ENCODE measurements at places on chromosomes 5 and 9. TPM values are rescaled to one million over a fixed set of nuclear protein-coding genes. Genes with fewer than 3 reads are reported as not detected.

The GPR151 gene
- total RNA-seq, result not detected

The PALM2AKAP2 gene
- 2.2 TPM for total RNA-seq

The NEUROG1 gene
- total RNA-seq, result not detected

The CATSPER3 gene
- 0.81 TPM for total RNA-seq

The S100Z gene
- total RNA-seq, result 1.5 TPM

The BTF3 gene
- 913 TPM for total RNA-seq

The OLFML2A gene
- not detected for total RNA-seq

The SPATA9 gene
- not detected for total RNA-seq

The CARD9 gene
- 7.2 TPM for total RNA-seq

The PTCD2 gene
- 16.9 TPM for total RNA-seq

The UNC5A gene
- not detected for total RNA-seq

The GALNT10 gene
- 51.1 TPM for total RNA-seq

The HSD17B3 gene
- not detected for total RNA-seq

GRCh38 chr5:95591490-95591901 lies 28.4 kb upstream of the GPR150 start:
- DNase-seq, result no peak
- peaks cover 2% of the 10 kb centered on the region for H3K27me3 ChIP-seq
- H3K36me3 ChIP-seq, result peaks cover 5% of the 10 kb centered on the region
- H3K4me3 ChIP-seq, result no peak overlapping the region
- peaks cover 23% of the 10 kb centered on the region for H3K4me1 ChIP-seq

- H3K4me1 ChIP-seq, result peaks cover 10% of the 10 kb centered on the region
- no peak overlapping the region for H3K4me3 ChIP-seq
- peaks cover 2% of the 10 kb centered on the region for H3K27me3 ChIP-seq
These were observed 22.7 kb upstream of the PCA3 start for GRCh38 chr9:76741524-76741923.

DNA sequence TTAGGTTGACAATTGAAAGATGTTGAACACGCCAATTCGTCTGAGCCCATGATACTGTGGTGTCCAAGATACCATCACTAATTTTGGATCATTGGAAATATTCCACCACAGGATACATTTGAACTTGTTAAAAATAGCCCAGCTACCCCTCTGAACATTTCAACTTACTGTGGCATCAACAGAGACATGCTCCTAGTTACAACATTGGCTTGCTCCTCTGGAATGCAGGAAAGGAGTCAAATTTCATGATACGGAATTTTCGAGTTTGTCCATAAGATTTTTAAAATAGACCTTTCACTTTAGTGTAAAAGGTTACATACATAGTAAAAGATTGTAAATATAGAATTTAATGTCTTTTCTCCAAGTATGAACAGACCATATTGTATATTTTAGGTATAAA lies 12.8 kb downstream of the SEMA5A start:
- H3K27me3 ChIP-seq, result no peaks in the 10 kb centered on the region
- no peak for DNase-seq
- no peaks in the 10 kb centered on the region for H3K4me1 ChIP-seq
- no peak overlapping the region for H3K27ac ChIP-seq

DNA sequence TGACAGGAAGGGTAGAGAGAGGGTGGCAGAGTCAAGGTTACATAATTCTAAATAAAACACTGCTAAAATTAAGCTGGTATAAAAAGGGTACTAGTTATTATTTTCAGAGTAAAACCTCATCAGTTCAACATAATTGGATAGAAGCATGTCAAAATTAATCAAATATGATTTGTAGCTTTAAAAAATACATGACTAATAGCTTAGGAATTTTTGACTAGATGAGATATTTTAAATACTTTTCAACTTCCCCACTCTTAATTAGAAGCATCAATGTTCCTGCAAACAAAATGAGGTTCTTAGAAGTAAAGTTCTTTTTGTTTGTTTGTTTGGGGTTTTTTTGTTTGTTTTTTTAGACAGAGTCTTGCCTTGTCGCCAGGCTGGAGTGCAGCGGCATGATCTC lies 29.1 kb downstream of the HTR4 start:
- H3K27ac ChIP-seq, result no peak overlapping the region
- no peak overlapping the region for H3K4me3 ChIP-seq
- no peaks in the 10 kb centered on the region for H3K36me3 ChIP-seq
- peaks cover 20% of the 10 kb centered on the region for H3K4me1 ChIP-seq

DNA sequence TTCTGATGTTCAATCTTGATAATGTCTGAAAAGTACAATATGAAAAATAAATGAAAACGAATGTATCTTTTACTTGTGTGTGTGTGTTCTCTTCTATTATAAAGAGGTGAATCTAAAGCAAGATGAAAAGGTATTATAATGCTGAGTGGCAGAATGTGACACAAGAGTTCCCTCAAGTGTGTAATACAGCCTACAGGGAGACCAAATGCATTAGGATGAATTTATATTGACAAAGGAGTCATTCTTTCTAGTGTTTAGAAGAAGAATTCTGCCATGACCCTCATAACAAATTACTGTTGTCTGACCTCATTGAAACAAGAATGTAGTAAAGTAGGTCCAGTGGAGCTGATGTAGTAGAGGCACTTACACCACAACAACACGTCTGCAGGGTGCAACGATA lies 1119.0 kb upstream of the CDH10 start:
- no peaks in the 10 kb centered on the region for H3K27me3 ChIP-seq
- H3K36me3 ChIP-seq, result no peaks in the 10 kb centered on the region
- no peak overlapping the region for H3K4me3 ChIP-seq
- no peaks in the 10 kb centered on the region for H3K4me1 ChIP-seq
- DNase-seq, result no peak

- DNase-seq, result no peak
- H3K27me3 ChIP-seq, result no peaks in the 10 kb centered on the region
- H3K27ac ChIP-seq, result no peak overlapping the region
- H3K4me1 ChIP-seq, result no peaks in the 10 kb centered on the region
These were observed 100.3 kb downstream of the SLC1A3 start for GRCh38 chr5:36706662-36707061.

GRCh38 chr5:92508271-92508670 lies 1072.7 kb downstream of the NR2F1-AS1 start:
- no peak overlapping the region for H3K27ac ChIP-seq
- no peak for DNase-seq
- H3K27me3 ChIP-seq, result no peaks in the 10 kb centered on the region

GRCh38 chr9:96524045-96524444 lies 74.1 kb downstream of the HABP4 start:
- H3K36me3 ChIP-seq, result no peaks in the 10 kb centered on the region
- peaks cover 2% of the 10 kb centered on the region for H3K27me3 ChIP-seq
- peaks cover 9% of the 10 kb centered on the region for H3K4me1 ChIP-seq
- no peak for DNase-seq
- H3K4me3 ChIP-seq, result no peak overlapping the region

GRCh38 chr5:168833936-168834335 lies 254.8 kb upstream of the PANK3 start:
- no peak for DNase-seq
- H3K27me3 ChIP-seq, result peaks cover 10% of the 10 kb centered on the region
- H3K4me1 ChIP-seq, result peaks cover 15% of the 10 kb centered on the region
- H3K36me3 ChIP-seq, result no peaks in the 10 kb centered on the region
- H3K27ac ChIP-seq, result no peak overlapping the region

DNA sequence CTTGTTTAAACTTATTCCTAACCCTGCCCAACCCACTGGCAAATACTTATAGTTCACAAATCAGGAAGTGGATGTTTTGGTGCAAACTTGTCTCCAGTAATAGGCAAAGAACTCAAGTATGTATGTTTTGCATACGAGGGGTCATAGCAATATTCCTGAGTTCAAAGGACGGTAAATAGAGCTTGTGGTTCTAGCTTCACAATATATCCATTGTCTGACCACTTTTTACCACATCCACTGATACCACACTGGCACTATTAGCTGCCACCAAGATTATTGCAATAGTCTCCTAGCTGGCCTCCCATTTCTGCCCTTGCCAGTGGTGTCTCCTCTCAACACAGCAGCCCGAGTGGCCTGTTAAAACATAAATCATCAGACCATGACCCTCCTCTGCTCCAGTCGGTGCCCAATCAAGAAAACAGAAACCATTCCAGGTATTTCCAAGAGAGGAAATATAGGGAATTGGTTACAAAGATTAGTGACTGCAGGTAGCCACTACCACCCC lies 17.0 kb downstream of the GRXCR2 start:
- H3K4me1 ChIP-seq, result no peaks in the 10 kb centered on the region
- no peak overlapping the region for H3K4me3 ChIP-seq
- peaks cover 13% of the 10 kb centered on the region for H3K27me3 ChIP-seq

DNA sequence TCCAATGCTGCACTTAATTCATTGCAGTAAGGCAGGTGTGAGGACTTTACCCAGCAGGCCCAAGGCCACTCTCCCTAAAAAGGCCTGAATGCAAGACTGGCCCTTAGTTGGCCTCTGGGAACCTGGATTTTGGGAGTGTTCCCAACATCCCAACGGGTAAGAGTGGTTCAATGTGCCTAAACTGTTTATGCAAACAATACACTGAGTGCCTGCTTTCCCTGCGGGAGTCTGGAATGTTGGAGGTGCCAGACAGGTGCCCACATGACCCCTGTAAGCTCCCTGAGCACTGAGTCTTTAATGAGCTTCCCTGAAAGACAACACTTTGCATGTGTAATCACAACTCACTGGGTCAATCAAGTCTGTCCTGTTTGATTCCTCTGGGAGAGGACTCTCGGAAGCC lies 37.4 kb downstream of the NSUN2 start:
- H3K27me3 ChIP-seq, result no peaks in the 10 kb centered on the region
- no peak overlapping the region for H3K4me3 ChIP-seq
- H3K27ac ChIP-seq, result no peak overlapping the region
- DNase-seq, result no peak

GRCh38 chr9:36486933-36487481 lies 85.7 kb upstream of the MELK start:
- peak; percentile 28 for DNase-seq
- peak overlapping the region; percentile 88 for H3K4me3 ChIP-seq
- peaks cover 46% of the 10 kb centered on the region for H3K4me1 ChIP-seq
- peaks cover 8% of the 10 kb centered on the region for H3K36me3 ChIP-seq
- H3K27me3 ChIP-seq, result no peaks in the 10 kb centered on the region

DNA sequence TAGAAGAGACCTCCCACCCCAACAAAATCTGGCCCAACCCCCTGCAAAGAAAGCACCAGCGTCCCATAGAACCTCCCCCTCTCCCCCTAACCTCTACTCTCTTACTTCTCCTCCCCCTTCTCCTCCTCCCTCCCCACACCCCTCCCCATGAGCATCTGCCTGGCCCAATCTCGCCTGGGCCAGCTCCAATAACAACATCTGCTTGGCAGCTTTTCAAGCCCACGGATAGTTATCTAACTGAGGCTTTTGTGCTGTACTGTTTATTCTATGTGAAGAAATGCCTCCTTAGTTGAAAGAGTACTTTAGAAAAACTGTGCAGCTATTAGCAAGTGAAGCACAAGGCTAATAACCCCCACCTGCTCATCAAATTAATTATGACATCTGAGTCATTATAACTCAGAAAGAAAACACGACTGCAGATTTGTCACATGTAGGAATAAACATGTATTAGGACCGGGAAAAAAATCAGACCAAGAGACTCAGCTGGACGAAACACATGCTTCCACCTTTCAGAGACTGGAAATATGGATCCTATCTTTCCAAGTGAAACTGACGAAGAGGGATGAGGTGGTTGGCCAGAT lies 42.8 kb downstream of the NFIB start:
- peaks cover 19% of the 10 kb centered on the region for H3K27me3 ChIP-seq
- H3K4me1 ChIP-seq, result peaks cover 4% of the 10 kb centered on the region
- no peak overlapping the region for H3K4me3 ChIP-seq
- H3K36me3 ChIP-seq, result no peaks in the 10 kb centered on the region
- no peak for DNase-seq

DNA sequence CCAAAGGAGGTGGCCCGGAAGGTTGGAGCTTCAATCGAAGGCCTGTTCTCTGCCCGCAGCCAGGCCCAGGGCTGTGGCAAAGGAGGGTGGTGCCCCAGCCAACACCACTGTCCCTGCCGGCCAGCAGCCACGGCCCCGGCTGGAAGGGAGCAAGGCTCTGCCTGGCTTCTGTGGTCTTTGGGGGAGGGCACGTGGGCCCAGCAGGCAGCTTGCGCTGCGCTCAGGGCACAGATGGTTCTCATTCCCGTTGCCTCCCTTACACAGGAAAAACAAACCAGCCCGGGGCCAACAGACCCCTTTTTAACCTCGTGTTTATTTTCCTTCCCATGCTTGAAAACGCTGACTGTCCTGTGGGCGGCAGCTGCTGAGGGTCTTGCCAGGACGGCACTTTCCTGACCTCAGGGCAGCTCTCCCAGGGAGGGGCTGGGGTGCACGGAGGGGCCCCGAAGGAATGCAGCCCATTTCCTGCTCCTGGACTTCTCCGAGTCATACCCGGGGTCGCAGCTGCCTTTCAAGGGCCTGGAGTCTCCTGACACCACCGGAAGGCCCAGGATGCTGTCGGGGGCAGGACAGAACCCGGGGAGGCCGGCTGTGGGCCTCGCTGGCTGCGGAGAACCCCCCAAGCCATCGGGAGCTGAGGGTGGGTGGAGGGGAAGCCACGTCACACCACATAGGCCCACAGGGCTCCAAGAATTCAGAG lies 1.1 kb upstream of the GPSM1 start:
- no peaks in the 10 kb centered on the region for H3K36me3 ChIP-seq
- peaks cover 3% of the 10 kb centered on the region for H3K27me3 ChIP-seq
- H3K27ac ChIP-seq, result no peak overlapping the region

DNA sequence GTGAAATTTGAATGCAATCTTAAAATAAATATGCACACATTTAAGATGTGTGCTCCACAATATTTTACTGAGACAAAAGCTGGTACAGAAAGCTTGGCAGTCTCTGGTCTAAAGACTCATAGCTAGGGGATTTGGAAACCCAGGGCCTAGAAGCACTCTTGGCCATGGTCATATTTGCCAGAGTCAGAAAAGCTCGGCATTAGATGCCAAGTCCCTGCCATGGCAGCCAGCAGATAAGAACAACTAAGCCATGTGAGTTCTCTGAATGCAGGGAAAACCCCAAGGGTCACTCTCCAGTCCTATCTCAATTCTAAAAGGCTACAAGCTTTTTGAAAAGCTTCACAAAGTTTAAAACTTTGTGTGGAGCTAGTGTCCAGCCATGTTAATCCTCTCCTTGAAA lies 119.5 kb downstream of the FAM114A2 start:
- no peak overlapping the region for H3K4me3 ChIP-seq
- no peak overlapping the region for H3K27ac ChIP-seq
- DNase-seq, result no peak
- H3K4me1 ChIP-seq, result no peaks in the 10 kb centered on the region
- H3K27me3 ChIP-seq, result peaks cover 3% of the 10 kb centered on the region

DNA sequence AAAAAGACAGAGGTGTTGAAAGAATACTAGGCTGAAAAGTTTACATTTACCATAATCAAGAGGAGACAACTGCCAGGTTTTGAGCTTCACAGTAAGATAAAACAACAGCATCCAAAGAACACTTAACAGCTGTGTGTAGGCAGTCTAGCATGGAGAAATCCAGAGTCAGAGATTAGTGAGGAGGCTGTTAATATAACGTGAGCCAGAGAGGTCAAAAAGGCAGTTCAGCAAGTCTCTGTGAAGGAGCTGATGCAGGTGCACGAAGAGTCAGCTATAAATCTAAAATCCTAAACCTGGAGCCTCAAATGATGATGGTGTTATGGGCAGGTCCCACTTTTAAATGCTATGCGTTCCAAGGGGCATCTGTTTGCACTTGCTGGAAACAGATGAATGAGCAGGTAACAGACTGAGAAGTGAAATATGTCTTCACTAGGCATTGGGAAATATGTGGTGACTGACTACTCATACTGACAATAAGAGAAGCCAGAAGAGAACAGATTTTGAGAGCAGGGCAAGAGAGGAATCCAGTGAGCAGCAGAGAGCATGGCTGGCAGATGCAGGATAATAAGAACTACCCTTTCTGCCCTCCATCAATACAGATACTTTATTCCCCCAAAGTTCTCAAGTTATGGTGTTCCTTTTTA lies 8.7 kb downstream of the APTX start:
- no peak for DNase-seq
- H3K4me3 ChIP-seq, result no peak overlapping the region
- H3K4me1 ChIP-seq, result peaks cover 12% of the 10 kb centered on the region
- peaks cover 38% of the 10 kb centered on the region for H3K36me3 ChIP-seq
- H3K27me3 ChIP-seq, result peaks cover 1% of the 10 kb centered on the region
